ENCODE measurements at places on chromosomes 1 and 21.

GRCh38 chr1:213883618-213884017 lies 104.2 kb upstream of the PROX1 start:
- DNase-seq: no peak

DNA sequence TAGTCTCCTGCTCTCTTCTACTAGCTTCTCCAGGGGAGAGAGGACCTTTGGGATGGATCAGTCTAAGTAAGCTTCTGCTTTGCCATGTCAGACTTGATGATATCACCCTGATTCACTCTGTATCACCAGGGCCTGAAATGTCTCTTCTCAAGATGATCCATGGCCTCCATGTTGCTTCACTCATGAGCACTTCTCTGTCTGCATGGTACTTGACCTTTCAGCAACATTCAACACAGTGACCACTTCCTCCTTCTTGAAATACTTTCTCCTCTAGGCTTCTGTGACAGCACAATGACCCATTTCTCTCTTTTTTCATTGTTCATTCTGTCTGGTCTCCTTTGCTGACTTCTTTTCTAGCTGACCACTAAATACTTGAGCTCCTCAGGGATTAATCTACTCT lies 35.3 kb upstream of the NGF start:
- no peak for DNase-seq

- peak; percentile 3 for DNase-seq
These were observed 38.7 kb downstream of the PHC2 start for GRCh38 chr1:33392206-33392605.

- DNase-seq: no peak
These were observed 19.8 kb downstream of the PTBP2 start for GRCh38 chr1:96741335-96741734.

DNA sequence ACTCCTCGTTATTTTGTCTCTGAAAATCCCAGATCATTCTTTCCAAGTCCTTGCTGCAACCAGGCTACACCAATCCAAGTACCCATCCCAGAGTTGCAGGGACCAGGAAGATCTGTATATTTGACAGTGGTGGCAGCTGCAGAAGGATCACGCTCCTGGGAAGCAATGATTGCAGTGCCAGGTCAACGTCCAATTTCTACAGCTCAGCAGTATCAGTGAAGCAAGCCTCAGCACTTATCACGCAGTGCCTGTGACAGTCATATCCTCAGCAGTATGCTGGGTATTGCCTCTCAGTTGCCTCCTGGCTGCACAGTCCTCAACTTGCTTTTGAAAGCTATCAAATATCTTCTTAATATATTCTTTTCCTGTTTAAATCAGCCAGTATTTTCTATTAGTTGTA lies 66.7 kb downstream of the BARHL2 start:
- peak; percentile 82 for DNase-seq

GRCh38 chr1:220226752-220227151 lies 45.5 kb downstream of the RAB3GAP2 start:
- DNase-seq: no peak

DNA sequence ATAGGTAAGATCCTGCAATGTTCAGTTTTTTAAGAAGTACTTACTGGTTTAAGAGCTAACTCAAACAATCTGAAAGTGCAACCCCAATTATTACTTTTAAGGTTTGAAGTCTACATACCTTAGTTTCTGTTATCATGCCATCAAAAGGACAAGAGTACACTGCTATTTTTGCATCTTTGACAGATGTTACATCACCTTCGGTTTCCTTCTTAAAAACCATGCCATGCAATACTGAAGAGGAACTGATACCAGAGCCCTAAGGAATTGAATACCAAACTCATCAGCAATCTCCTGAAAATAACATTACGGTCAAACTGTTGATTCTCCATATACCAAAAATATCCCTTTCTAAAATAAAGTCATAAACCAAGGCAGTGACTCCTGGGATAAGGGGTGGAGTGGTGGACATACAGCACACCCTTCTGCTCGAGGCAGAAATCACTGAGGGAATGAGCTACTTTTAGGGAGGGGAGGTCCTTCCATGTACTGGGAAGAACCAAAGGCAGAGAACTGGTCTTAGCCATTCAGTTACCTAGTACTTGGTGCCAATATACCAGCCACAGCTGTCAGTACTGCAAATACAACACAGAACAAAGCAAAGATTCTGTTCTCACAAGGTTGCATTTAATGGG lies 8.5 kb downstream of the CCT8 start:
- no peak for DNase-seq

DNA sequence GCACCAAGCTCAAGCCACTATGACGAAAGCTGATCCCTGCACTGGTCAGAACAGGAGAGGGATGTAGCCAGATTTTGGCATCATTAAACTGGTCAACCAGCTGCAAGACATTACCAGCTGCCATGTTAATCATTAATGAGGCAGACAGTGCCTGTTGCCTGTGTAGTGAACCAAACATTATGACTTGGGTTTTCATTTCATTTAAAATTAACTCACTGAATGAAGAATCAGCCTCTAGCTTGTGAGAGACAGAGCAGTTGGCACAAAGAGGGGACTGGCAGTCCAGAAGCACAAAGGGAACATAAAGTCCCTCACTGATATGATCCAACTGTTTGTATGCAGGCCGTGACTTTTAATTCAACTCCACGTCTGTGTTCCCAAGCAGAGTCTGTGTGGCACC lies 318.9 kb downstream of the SEC16B start:
- no peak for DNase-seq

DNA sequence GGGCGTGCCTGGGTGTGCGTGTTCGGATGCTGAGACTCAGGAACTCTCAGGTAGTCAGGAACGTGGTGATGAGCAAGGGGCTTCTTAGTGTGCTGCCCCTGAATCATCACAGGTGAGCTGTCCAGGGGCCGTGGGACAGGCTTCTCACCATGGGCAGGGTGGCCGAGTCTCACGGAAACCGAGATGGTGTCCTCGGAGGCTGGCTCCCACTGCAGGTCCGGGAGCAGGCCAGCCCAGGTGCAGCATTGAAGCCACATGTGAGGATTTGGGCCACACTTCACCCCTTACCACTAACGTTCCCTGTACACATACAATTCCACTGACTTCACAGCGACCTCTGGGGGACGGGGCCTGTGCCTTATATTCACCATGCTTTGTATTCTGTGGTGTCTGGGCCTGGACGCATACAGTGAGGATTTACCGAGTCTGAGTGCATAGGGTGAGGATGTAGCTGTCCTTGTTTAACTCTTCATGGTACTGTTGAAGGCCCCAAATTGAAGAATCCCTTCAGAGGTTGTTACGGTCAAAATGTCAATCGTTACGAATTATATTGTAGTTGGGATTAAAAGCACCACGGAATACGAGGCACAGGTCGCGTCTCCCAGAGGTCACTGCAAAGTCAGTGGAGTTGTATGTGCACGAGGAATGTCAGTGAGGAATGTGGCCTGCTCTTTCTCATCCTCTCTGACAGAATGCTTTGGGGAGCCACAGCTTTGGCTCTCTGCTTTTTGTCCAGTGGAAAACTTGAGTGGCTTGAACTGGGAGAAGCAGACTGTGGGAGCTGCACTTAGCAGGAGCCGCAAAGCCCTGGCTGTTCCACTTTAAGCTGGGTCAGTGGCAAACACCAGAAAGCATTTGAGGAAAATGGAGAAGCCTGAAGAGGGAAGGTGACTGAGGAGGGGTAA lies 95.3 kb downstream of the MTR start:
- DNase-seq: no peak

DNA sequence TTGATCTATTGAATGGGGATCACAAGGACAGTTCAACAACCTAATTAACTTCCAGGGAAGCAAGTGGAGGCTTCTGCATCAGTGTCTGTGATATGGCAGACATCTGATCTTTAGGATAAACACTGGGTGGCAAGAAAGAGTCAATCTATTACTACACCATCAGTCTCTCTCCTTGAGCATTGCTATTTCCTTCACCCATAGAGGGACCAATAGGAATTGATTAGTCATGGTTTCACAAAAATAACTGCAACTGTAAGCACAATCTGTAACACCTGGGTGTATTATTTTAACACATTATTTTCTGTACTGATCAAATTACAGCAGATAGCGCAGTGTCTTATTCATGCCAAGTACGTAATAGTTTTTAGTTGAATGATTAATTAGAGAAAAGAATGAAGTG lies 50.3 kb downstream of the USP24 start:
- no peak for DNase-seq

DNA sequence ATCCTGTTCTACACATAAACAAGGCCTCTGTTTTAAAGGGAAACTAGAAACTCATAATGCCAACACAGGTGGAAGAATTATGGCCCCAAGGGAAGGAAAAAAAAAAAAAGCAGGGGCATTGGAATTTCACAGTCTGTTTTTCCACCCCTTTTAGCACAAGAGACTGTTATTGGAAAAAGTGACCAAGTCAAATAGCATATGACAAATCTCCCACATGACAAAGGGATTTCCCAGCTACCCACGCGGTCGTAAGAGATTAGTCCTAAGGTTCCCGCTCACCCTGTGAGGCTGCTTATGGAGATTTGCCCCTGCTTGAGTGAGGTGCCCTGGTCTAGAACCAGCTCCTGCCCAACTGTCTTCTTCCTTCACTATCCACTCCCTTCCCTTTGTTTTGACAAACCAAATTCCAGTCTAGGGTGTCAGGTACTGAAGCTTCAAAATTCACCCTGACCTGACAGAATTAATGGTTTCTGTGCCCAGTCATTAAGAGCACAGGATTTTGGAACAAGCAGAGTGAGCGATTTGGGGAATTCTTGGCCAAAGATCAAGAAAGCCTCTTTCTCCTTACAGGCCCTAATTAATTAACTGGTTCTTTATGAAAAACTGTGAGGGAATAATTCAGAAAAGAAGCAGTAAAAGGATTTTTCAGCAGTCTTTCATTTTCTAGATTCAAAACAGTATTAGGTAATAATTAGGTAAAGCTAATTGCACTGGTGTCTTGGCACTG lies 107.3 kb downstream of the NMNAT2 start:
- no peak for DNase-seq

GRCh38 chr1:212612041-212612961 lies 3.7 kb downstream of the ATF3 start:
- DNase-seq: no peak

DNA sequence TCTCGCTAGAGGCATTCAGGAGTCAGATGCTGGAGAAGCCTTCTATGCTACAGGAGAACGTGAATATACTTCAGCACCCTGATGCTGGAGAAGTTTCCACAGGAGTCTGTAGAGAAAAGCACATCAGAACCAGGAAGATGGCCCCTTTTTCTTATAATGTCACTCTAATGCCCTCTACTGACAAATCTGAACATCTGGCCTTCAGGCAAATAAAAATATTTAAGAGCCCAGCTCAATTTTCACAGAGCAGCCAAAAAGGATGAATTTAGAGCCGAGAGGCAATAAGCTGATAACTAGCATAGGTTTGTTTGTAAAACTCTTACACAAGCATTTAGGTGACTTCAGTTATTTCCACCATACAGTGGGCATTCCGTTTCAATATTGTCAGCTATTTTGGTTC lies 3.8 kb upstream of the RRP15 start:
- DNase-seq: no peak

DNA sequence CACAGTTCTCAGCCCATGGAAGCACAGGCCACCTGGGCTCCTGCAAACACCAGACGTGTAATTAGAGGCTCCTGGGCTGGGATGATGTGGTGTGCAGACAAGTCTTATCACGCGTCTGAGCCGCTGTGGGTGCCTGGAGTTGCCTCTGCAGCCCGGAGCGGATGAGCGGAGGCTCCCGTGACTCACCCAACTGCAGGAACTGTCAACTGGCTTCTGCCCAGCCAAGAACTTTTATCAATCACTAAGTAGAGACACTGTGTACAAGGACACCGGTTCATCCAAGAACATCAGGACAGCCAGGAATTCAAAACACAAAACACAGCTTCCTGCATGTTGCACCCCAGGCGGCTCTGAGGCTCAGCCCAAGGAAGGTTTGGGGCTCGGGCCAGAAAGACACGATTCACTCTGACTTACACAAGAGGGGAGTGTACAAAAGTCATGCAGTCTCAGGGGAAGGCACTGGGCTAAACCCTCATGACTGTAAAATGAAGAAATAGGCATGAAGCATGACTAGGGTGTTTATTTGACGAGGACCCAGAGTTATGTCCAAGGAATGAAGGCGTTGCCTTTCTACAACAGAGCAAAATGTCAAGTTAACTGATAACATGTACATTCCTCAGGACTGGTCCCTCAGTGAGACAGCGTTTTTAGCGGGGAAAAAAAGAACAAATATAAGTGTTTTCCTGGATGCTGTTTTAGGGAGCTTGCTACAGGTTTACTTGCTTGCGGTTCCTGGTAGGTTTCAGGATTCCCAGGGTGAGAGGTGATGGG lies 21.1 kb downstream of the ERRFI1 start:
- peak; percentile 79 for DNase-seq

DNA sequence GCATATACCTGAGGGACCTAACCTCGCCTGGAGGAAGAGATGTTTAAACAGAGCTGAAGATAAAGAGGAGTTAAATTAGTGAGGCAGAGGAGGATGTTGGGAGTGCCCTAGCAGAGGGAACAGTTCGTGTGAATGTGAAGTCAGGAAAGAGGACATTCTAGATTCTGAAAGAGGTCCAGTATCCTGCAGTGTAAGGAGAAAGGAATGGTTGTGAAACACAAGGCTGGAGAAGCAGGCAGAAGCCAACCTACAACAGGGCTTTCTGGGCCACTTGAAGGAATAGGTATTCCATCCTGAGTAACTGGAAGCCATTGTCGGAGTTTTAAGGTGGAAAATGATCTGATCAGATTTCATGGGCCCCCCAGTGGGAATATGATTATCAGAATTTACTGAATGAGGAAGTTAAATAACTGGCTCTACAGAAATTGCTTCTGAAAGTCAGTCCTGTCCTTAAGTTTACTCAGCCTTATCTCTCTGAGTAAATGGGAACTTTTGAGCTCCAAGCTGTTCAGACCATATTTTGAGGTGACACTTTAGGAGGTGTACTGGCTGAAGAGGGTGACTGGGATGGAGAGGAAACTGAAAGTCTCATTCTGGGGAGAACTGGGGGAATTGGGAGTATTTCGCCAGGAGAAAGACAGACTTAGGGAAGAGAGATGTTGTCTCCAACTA lies 24.4 kb upstream of the FAAH start:
- no peak for DNase-seq

DNA sequence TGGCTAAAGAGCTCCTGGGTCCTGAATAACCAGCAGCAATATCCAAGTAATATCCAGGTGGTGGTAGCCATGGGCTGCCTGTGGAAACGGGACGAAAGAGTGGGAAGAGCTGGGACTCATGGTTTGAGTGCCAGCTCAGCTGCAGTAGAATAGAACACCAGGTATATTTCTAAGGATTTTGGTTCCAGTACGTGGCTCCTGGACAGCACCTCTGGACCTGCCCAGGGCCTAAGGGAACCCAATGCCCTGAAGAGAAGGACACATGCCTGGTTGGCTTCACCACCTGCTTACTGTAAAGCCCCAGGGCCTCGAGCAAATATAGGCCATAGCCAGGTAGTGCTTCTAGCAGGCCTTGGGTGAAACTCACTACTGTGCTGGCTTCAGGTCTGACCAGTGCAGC lies 566.7 kb downstream of the KIF26B start:
- no peak for DNase-seq

DNA sequence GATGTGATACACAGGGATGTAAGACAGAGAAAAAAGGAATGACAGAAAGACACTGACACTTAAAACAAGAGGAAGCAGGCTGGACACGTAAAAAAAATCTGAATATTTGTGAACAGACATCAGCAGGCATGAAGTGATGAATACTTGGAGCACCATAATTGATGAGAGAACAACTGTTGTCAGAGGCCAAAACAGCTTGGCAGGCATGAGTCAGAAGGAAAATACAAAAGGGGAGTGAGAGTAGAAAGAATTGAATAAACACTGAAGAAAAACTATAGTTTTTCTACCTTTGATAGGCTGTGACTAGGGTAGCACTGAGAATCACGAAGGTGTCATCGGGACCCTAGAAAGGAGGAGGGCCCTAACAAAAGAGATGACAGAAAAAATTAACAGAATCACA lies 21.6 kb upstream of the GUCA2A start:
- no peak for DNase-seq
